ENCODE measurements at places on chromosomes 3 and 15.
A peak's percentile ranks its signal among the peaks of the same experiment; 100 is the strongest.

DNA sequence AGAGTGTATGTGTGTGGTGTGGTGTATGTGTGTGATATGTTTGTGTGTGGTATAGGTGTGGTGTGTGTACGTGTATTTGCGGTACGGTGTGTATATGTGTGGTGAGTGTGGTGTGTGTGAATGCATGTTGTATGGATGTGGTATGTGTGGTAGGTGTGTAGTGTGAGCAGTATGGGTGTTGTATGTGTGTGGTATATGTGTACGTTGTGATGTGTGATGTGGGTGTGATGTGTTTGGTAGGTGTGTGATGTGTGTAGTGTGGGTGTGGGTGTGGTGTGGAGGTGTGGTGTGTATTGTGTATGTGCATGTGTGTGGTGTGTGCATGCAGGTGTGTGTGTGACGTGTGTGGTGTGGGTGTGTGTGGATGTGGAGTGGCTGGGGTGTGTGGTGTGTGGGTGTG, 58.7 kb downstream of the EFCAB12 start:
- DNase-seq, result no peak

- DNase-seq, result no peak
These were observed 38.5 kb upstream of the MELTF start for GRCh38 chr3:197068077-197068476.

DNA sequence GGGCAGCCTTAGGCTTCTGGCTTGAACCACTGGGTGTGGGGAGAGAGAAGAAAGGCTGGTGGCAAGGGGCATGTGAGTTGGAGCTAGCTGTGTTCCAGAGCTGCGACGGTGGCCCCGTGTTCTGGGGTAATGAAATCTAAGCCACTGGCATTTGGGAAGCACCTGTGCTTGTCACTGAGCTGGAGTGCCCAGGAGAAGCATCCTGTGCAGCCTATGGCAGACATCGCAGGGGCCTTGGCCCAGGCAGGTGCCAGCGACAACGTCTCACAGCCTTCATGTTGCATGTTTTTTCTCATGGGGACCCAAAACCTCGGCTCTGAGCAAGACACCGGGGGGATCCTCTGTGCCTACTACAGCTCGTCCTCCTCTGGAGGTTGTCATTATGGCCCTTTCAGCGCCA, 91.1 kb upstream of the PLXNA1 start:
- no peak for DNase-seq

DNA sequence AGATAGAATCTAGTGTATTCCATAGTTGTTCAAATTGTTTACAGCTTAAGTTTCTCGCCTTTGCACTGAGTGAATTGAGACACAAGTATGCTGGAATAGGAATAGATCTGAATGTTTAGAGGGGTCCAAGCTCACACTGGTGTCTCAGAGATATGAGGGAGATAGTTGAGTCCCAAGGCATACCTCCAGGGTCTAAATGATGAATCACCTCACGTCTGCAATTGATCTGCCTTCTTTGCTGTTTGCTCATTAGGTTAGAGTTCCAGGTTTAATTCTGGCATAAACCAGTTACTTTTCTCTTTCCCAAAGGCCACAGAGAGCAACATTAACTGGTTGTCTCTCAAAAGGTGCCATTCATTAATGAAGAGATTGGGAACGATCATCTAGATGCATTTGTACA, 106.3 kb upstream of the MME start:
- peak; percentile 23 for DNase-seq

GRCh38 chr3:129616713-129617112, 10.2 kb upstream of the PLXND1 start:
- DNase-seq, result peak; percentile 35

DNA sequence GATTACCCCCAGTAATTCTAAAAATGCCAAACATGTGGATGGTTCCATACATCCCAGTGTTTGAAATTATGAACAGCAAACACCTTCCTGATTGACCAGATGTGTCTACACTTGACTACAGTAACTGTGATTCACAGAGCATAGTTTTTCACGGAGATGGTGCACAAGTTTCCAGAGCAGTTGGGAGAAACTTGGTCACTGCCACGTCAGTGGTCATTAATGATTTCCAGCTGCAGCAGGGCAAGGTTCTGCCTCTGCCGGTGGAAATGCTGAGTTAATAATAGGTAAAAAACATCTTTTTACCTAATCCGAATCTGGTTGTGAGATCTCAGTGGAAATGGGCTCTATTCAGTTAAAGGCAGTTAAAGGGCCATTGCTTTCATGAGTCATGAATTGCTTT, 154.1 kb upstream of the FEZF2 start:
- no peak for DNase-seq

- peak; percentile 38 for DNase-seq
These were observed 52.7 kb downstream of the MITF start for GRCh38 chr3:69791919-69792399.

Data from bronchial epithelial cell (primary cell).